ENCODE measurements at places on chromosomes 16 and 17. TPM values are rescaled to one million over a fixed set of nuclear protein-coding genes. Genes with fewer than 3 reads are reported as not detected.
A peak's percentile ranks its signal among the peaks of the same experiment; 100 is the strongest.

- H3K36me3 ChIP-seq: no peaks in the 10 kb centered on the region
- H3K4me3 ChIP-seq: no peak overlapping the region
- H3K27ac ChIP-seq: no peak overlapping the region
- no peaks in the 10 kb centered on the region for H3K27me3 ChIP-seq
- no peak for DNase-seq
These were observed 193.7 kb downstream of the SHCBP1 start for GRCh38 chr16:46427340-46428107.

DNA sequence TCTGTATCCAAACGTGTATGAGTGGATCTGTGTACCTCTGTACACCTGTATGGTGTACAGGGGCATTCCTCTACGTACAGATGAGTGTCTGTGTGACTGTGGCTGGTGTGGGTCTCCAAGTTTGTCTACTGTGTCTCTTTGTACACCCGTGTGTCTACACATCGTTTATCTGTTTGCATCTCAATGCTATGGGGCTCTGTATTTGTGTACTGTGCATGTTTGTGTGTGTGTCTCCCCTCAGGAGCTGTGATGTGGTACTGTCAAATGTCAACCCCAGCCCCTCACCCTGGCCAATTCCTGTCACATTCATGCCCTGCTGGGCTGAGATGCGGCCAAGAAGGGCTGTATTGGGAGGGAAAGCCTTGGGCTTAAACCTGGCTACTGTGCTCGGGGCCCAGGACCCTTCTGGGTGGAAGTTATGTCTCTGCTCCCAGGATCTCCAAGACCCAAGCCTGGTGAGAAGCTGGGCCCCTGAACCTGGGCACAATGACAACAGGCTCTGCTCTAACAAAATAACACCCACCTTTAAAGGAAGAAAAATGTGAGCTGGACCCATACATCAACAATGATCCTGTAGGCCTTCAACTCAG is 3.5 kb upstream of the NAGS start:
- no peaks in the 10 kb centered on the region for H3K36me3 ChIP-seq
- peaks cover 19% of the 10 kb centered on the region for H3K27me3 ChIP-seq
- H3K4me1 ChIP-seq: peaks cover 17% of the 10 kb centered on the region
- H3K27ac ChIP-seq: no peak overlapping the region
- DNase-seq: no peak

DNA sequence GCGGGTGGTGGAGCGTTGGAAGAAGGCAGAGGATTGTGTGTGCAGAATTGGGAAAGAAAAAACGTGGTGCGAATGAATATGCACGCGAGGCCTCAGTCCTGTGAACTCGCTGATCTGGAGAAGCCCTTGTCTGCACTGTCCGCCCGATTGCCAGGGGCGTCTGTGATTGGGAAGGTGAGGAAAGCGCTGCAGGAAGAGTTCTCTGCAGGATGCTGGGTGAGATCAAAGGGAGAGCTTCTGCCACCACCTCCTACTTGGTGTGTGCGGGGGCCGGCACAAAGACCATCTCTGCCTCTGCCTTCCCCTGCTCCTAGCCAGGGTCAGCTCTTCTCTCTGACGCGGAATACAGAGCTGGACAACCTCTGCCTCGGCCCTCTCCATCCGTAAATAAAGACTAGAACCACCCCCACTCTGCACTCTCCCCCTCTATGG is 841 bp upstream of the RAB5C start:
- peak overlapping the region; percentile 89 for H3K4me3 ChIP-seq
- H3K4me1 ChIP-seq: peaks cover 27% of the 10 kb centered on the region
- peak; percentile 23 for DNase-seq
- no peaks in the 10 kb centered on the region for H3K27me3 ChIP-seq
- peaks cover 7% of the 10 kb centered on the region for H3K36me3 ChIP-seq
- H3K27ac ChIP-seq: no peak overlapping the region

- DNase-seq: no peak
- H3K27me3 ChIP-seq: no peaks in the 10 kb centered on the region
- no peak overlapping the region for H3K4me3 ChIP-seq
- no peaks in the 10 kb centered on the region for H3K36me3 ChIP-seq
- no peaks in the 10 kb centered on the region for H3K4me1 ChIP-seq
- no peak overlapping the region for H3K27ac ChIP-seq
These were observed 29.1 kb upstream of the CRHR1 start for GRCh38 chr17:45755050-45755449.

- no peak overlapping the region for H3K4me3 ChIP-seq
- H3K36me3 ChIP-seq: no peaks in the 10 kb centered on the region
- H3K27me3 ChIP-seq: peaks cover 2% of the 10 kb centered on the region
- no peak for DNase-seq
These were observed 169.1 kb downstream of the WSCD1 start for GRCh38 chr17:6239241-6239798.

GRCh38 chr17:1997289-1997926 is 27.7 kb downstream of the RTN4RL1 start:
- H3K36me3 ChIP-seq: no peaks in the 10 kb centered on the region
- H3K27ac ChIP-seq: no peak overlapping the region
- no peak overlapping the region for H3K4me3 ChIP-seq
- no peak for DNase-seq

The RFNG gene
- 26.7 TPM for total RNA-seq

The KRT222 gene
- not detected for total RNA-seq

The C16orf86 gene
- 4.4 TPM for total RNA-seq

The ABCC11 gene
- total RNA-seq: 0.30 TPM

The CA7 gene
- total RNA-seq: not detected

The ANKS4B gene
- 0.10 TPM for total RNA-seq

The TTLL6 gene
- not detected for total RNA-seq

Measured in natural killer cell (primary cell).